T-cell (primary cell): ENCODE measurements at places on chromosomes 7 and 10.

GRCh38 chr7:40310258-40310657 is 175.5 kb downstream of the SUGCT start:
- no peak for DNase-seq

DNA sequence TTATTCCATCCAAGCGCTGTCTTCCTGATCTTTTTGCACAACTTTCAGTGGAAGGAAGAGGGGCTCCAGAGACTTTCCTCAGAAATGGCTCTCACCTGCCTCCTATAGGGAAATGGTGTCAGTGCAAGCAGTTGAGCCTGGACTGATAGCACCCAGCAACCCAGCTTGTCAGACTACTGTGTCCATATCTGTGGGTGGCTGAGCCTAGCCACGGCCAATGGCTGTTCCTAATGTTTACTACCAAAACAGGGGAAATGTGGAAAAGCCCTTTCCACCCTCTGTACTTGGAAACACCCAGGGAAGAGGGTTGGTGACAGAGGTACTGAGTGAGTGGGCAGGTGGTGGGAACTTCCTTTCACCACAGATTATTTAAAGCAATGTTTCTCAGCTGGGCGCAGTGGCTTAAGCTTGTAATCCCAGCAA is 4.3 kb upstream of the YKT6 start:
- no peak for DNase-seq

DNA sequence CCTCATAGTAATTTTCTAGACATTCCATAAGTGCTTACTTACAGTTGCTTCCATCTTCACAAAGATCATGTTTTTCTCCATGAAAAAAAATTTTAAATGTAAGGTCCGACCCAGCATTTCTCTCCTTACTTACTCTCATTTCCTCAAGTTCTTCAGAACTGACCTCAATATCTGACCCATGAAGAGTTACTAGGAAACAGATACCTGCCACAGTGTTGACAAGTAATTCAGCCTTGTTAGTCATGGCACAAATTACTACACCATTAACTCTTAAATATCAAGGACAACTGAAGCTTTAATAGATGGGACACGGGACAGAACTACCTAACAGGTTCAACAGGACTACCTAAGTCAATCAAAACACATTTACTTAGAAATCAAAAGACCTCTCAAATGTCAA is 316.2 kb downstream of the POM121L12 start:
- DNase-seq = no peak

DNA sequence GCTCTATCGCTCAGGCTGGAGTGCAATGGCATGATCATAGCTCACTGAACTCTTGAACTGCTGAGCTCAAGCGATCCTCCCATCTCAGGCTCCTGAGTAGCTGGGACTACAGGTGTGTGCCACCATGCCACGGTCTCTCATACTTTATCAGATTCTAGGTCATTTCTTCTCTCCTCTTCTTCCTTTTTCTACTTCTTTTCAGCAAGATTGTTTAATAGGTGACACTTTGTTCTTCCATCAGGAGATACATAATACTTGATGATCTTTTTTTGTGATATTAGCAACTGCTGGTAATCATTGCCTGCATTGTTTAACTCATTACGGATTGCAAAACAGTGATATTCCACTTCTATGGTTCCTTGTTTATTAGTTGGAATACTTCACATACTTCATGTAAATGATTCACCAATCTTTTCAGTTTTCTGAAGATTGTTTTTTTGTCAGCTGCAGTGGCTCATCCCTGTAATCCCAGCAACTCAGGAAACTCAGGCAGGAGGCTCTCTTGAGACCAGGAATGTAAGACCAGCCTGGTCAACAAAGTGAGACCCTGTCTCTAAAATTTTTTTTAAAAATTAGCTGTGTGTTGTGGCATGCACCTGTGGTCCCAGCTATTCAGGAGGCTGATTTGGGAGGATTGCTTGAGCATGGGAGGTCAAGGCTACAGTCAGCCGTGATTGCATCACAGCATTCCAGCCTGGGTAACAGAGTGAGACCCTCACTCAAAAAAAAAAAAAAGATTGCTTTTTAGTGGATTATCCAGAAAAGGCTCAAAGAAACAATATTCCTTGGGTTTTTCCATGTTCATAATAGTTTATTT is 36.2 kb upstream of the CHST3 start:
- no peak for DNase-seq

DNA sequence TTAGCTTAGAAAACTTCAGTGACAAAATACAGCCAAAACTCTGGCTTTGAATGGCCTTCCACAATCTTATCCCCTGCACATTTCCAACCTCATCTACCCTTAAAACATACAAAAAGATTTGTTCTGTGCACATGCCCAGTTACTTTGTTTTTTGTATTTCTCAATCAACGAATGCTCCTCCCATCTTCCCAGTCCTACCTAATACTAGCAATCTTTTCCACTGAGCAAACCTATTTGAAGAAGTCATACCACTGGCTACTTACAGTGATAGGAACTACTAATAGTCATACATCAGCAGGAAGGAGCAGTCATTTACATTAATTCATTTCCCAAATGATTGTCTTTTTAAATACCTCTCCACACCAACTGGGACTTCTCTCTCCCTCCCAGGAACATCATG is 2.5 kb downstream of the USP54 start:
- DNase-seq = no peak
